H1 (cell line): ENCODE measurements at places on chromosomes 6 and 20. TPM values are rescaled to one million over a fixed set of nuclear protein-coding genes. Genes with fewer than 3 reads are reported as not detected.

The CD109 gene
- polyA plus RNA-seq = 0.94 and 1.4 TPM in 2 replicates

The VGLL2 gene
- 0.09 TPM in 1 of 2 replicates, not detected in the other for polyA plus RNA-seq

The B3GALT4 gene
- polyA plus RNA-seq = 2.2 and 3.2 TPM in 2 replicates

The DNPH1 gene
- polyA plus RNA-seq = 134 and 168 TPM in 2 replicates

The ADTRP gene
- 0.08 and 0.24 TPM in 2 replicates for polyA plus RNA-seq

The PROKR2 gene
- 7.7 and 9.5 TPM in 2 replicates for polyA plus RNA-seq
